Fibroblast of lung (primary cell): ENCODE measurements at places on chromosomes 3 and 15. TPM values are rescaled to one million over a fixed set of nuclear protein-coding genes. Genes with fewer than 3 reads are reported as not detected.

DNA sequence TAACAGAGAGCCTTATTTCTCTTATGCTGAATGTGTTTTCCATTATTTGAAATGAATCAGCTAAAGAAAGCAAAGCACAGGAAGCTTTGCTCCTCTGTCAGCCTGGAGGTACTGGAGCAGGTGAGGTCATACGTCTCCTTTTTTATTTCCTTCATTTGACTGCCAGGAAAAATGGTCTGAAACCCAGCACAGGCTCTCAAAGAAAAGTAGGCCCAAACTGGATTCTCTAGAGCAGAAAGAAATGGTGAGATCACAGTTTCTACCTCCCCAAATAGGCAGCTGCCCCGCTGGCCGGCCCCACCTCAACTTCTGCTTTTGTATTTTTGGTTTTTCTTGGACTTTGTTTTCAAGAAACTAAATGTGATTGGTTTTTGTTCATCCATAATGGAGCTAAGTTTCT, 95.1 kb downstream of the RPL39L start:
- H3K4me1 ChIP-seq: no peaks in the 10 kb centered on the region
- no peaks in the 10 kb centered on the region for H3K27me3 ChIP-seq
- DNase-seq: no peak
- no peak overlapping the region for H3K4me3 ChIP-seq
- no peaks in the 10 kb centered on the region for H3K36me3 ChIP-seq

DNA sequence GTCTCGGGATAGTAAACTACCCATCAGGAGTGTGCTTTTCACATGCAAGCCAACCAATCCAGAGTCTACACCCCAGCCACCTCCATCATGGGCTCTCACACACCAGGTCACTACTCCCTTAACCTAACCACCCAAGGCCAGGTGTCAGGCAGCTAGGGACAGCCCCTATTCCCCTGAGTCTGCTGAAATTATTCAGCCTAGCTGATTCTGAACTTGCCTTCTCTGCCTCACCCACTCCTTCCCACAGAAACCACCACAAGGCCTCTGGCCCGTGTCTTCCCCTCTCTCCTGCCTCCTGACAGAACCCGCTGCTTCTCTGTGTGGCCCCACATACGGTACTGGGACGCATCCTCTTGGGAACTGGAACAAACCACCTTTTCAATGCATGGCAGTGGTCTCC, 82.1 kb downstream of the PCSK6 start:
- H3K4me1 ChIP-seq: no peaks in the 10 kb centered on the region
- no peaks in the 10 kb centered on the region for H3K36me3 ChIP-seq
- no peak for DNase-seq
- no peak overlapping the region for H3K4me3 ChIP-seq
- H3K27ac ChIP-seq: no peak overlapping the region

DNA sequence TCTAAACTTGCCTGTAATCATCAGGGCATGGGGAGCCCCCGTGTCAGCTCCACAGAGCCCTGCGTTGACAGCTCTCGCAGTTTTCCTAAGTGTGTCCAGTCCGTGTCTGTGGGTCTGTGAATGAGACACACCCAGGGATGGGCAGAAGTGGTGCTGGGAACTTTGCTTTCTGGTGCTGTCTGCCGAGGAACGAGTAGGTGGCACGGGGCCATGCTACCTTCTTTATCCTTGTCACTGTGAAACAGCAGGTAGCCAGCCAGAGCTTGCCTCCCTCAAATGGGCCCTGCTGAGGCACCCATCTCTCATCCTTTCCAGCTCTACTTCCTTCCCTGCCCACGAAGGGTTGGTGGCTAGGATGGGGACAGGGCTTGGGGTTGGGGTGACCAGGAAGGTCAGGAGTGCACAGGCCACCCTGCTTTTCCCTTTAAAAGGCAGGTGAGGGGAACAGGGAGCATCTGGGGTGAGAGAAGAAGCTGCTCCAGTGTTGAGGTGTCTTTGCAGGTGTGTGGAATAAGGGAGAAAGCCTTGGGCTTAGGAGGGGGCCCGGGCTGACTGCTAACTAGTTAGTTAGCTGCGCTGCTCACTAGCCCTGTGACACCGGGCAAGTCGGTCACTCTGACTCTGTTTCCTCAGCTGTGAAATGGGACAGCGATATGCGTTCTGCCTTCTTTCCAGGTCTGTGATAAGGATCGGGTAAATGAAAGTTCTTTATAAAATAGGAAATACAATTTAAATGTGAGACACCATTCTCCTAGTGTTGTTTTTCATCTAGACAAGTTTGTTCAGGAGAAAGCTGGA, 27.9 kb downstream of the PDIA5 start:
- H3K4me3 ChIP-seq: no peak overlapping the region
- H3K27ac ChIP-seq: no peak overlapping the region
- no peaks in the 10 kb centered on the region for H3K27me3 ChIP-seq
- DNase-seq: no peak
- peaks cover 3% of the 10 kb centered on the region for H3K4me1 ChIP-seq

GRCh38 chr3:197800379-197800778, 9.3 kb downstream of the LRCH3 start:
- H3K36me3 ChIP-seq: no peaks in the 10 kb centered on the region
- DNase-seq: peak; percentile 50
- H3K4me1 ChIP-seq: peaks cover 5% of the 10 kb centered on the region
- no peak overlapping the region for H3K4me3 ChIP-seq

GRCh38 chr3:104911376-104911775, 455.3 kb upstream of the ALCAM start:
- H3K4me1 ChIP-seq: peaks cover 11% of the 10 kb centered on the region
- no peak for DNase-seq
- H3K4me3 ChIP-seq: no peak overlapping the region
- H3K27ac ChIP-seq: no peak overlapping the region

DNA sequence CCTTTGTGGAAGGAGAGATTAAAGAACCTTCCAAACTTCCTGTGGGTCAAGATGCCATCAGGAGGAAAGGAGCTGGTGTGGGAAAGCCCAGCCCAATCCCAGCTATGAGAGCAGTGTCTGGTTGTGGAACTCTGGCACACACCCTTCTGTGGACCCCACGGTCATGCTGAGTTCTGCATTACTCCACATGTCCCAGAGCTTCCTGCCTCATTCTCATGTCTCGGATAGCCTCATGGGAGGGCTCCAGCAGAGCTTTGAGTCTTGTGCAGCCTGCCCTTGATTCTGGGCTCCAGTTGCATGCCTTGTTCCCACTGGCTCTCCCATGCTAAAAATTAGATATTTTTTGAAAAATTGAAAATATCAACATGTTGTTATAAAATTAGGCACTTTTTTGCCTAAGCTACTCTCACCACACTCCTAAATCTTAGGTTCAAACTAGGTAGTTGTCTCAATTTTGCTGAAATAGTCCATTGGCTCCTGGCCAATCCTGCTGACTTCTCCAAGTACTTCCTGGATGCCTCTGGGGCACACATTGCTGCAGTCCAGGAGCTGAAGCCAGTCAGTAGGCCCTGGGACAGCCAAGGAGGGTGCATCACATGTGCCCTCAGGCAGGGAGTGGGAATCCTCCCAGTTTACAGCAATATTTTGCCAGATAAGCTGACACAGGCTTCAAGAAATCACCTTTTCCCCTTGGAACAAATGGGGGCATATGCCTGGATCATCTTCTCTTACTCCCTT, 144.3 kb downstream of the EEFSEC start:
- DNase-seq: no peak
- H3K4me3 ChIP-seq: no peak overlapping the region
- H3K27me3 ChIP-seq: no peaks in the 10 kb centered on the region
- H3K4me1 ChIP-seq: no peaks in the 10 kb centered on the region
- no peak overlapping the region for H3K27ac ChIP-seq

DNA sequence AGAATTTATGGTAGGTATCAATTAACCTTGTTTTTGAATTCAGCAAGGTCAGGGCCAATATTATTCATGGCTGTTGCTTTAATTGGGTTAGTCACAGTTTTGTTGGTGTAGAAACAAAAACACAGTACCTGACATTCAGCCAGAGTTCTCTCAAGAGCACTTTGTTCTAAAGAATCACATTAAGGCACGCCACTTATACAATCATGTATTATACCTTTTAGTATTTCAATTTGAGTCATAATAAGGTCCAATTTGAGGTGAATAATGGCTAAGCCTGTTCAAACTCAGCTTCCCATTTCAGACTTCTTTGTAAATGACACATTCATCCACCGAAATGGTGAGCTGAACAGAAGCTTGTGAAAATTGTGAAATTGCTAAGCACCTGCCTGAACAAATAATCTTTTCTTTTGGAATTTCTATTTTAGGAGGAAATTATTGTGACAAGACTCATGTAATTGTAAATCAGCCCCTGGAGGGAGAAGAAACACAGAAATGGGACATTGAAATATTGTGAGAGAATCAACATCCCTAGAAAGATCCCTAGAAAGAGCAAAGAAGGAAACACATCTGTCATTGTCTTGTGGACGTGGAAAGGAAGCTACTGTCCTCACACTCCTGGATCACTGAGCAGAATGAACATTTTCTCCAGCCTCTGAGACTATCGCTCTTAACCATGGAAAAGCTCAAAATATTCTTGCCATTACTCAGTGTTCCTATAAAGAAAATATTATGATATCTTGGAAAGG, 29.3 kb downstream of the RIOX2 start:
- no peaks in the 10 kb centered on the region for H3K27me3 ChIP-seq
- no peak overlapping the region for H3K4me3 ChIP-seq
- H3K27ac ChIP-seq: no peak overlapping the region
- no peaks in the 10 kb centered on the region for H3K4me1 ChIP-seq

GRCh38 chr15:58064980-58065444, 499 bp downstream of the ALDH1A2 start:
- no peaks in the 10 kb centered on the region for H3K4me1 ChIP-seq
- peaks cover 43% of the 10 kb centered on the region for H3K27me3 ChIP-seq
- no peak overlapping the region for H3K4me3 ChIP-seq
- no peak for DNase-seq

DNA sequence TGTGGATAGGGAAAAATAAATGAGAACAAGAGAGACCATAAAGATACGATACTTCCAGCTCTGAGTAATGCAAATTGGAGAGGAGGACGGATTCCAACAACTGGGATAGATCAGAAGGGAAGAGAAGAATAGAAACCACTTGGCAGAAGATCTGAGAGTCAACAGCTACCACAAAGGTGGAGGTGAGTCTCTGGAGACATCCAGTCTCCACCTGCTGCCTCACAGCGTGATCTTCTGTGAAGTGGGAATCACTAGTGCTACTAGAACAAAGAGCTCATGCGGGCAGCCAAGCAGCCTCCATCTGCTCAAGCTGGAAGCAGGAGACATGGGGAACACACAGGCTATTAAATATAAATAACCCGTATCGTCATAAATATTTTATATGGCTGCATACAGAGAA, 558.5 kb upstream of the CFAP20DC start:
- H3K4me3 ChIP-seq: no peak overlapping the region
- no peak for DNase-seq
- H3K27me3 ChIP-seq: no peaks in the 10 kb centered on the region
- no peaks in the 10 kb centered on the region for H3K36me3 ChIP-seq

DNA sequence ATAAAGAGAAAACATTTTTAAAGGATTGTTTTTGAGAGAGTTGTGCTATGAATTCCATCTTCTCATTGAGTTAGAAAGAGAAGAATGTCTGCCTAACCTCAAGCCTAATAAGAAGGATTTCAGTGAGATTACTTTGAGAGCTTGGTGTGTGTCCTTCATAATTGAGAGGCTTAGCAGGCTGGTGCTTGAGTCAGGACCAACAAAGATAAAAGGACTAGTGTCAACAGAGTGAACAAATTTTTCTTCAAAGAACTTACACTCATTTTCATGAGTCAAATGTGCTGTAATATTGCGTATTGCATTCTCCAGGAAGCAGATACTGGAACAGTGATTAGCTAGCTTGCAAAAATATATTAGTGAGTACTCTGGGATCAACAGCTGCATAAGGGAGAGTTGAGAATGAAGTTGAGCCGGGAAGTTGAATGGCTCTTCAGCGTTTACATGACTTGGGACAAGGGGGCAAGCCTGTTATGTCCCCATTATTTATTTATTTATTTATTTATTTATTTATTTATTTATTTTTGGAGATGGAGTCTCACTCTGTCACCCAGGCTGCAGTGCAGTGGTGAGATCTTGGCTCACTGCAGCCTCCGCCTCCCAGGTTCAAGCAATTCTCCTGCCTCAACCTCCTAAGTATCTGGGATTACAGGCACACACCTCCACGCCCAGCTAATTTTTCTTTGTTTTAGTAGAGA, 37.5 kb upstream of the SLITRK3 start:
- no peaks in the 10 kb centered on the region for H3K27me3 ChIP-seq
- H3K36me3 ChIP-seq: no peaks in the 10 kb centered on the region
- H3K4me1 ChIP-seq: no peaks in the 10 kb centered on the region

GRCh38 chr3:77380136-77380535, 340.2 kb downstream of the ROBO2 start:
- no peak overlapping the region for H3K27ac ChIP-seq
- no peaks in the 10 kb centered on the region for H3K36me3 ChIP-seq
- no peaks in the 10 kb centered on the region for H3K27me3 ChIP-seq
- DNase-seq: no peak

DNA sequence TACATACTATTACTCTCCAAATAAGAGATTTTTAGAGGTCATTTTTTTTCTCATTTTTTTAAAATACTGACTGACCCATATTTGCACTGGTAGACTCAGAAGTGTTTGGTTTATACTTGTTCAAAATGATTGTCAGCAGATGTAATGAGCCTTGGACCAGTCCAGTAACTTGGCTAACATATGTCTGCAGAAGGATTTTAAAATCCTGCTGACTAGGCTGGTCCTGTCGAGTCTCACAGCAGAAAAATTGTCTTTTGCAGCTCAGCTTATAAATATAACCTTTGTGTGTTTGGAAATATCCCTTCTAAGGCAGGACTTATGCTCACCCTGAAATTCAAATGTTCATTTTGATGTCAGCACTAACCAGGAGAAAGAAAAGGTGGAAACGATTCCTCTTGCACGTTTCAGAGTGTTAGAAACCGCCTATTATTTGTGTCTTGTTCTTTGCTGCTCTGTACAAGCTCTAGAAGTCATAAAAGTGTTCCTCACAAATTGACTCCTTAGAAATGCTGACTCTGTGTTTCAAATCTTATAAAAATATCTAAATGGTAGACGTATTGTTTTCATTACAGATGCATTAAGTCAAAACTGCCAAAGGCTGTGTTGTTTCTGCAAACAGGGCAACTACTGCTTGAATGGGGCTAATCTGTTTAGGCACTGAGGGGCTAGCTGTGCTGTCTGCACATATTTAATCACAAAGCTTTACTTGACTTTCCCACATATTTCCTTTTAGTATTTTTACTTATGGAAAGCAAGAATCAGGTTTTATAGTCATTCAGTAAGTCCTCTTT, 95.3 kb downstream of the CHL1 start:
- H3K4me3 ChIP-seq: no peak overlapping the region
- no peaks in the 10 kb centered on the region for H3K27me3 ChIP-seq
- H3K36me3 ChIP-seq: no peaks in the 10 kb centered on the region
- DNase-seq: peak; percentile 58
- H3K27ac ChIP-seq: no peak overlapping the region

GRCh38 chr3:16335772-16336645, 71.0 kb downstream of the OXNAD1 start:
- no peak overlapping the region for H3K27ac ChIP-seq
- DNase-seq: no peak
- H3K36me3 ChIP-seq: no peaks in the 10 kb centered on the region
- H3K4me3 ChIP-seq: no peak overlapping the region

The AKAP13 gene
- 8.3 and 9.2 TPM in 2 replicates for polyA plus RNA-seq

The HACL1 gene
- polyA plus RNA-seq: 16.0 and 17.7 TPM in 2 replicates

The GPR27 gene
- polyA plus RNA-seq: not detected in 2 replicates

The RAD51 gene
- 5.0 and 10.3 TPM in 2 replicates for polyA plus RNA-seq

The RPL14 gene
- polyA plus RNA-seq: 658 and 704 TPM in 2 replicates

The THRB gene
- polyA plus RNA-seq: 1.2 and 4.2 TPM in 2 replicates

The RTP1 gene
- polyA plus RNA-seq: not detected in 2 replicates

The RYR3 gene
- not detected in 2 replicates for polyA plus RNA-seq

The ALPK3 gene
- polyA plus RNA-seq: 0.03 and 0.07 TPM in 2 replicates

The MLF1 gene
- 4.7 and 6.9 TPM in 2 replicates for polyA plus RNA-seq

The RGMA gene
- polyA plus RNA-seq: 0.27 and 0.76 TPM in 2 replicates

The STRIT1 gene
- polyA plus RNA-seq: not detected in 2 replicates

The HHATL gene
- polyA plus RNA-seq: not detected in 2 replicates

The GABRR3 gene
- polyA plus RNA-seq: not detected in 2 replicates

The LCTL gene
- 0.96 and 1.3 TPM in 2 replicates for polyA plus RNA-seq

The QRICH1 gene
- polyA plus RNA-seq: 48.7 and 71.6 TPM in 2 replicates

The NRROS gene
- polyA plus RNA-seq: 0.08 and 0.43 TPM in 2 replicates
